ENCODE measurements at places on chromosomes 7 and 10.

GRCh38 chr10:25522294-25522693, 347.5 kb downstream of the GPR158 start:
- no peak for DNase-seq

GRCh38 chr7:34747867-34748727, 90.1 kb downstream of the NPSR1 start:
- DNase-seq, result no peak

DNA sequence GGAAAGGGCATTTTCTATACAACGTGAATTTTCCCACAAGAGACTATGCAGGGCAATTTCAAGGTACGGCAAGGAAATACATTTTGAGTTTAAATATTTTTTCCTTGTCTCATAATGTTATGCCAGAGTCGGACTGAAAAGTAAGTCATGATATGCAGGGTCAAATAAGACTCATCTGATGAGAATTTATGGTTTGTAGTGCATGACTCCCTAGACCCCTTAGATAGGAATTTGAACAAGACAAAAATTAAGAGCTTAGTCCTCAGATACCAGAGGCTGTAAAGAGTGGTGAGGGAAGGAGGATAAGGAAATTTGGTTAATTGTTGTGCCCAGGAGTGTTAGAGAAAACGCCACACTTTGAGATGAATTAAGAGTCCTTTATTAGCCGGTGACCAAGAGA, 616.6 kb downstream of the XPNPEP1 start:
- no peak for DNase-seq

DNA sequence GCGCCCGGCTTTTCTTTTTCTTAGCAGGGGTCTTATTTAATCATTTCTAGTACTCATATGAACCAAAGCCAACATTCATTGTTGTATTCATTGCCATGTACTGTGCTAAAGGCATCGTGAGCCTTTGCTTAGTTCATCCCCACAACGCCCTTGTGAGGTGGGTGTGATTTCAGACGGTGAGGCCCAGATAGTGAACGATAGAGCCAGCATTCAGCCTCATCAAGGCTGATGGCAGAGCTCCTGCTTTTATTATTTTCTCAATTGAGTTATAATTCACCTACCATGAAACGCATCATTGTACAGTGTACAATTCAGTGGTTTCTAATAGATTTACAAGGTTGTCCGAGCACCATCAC, 50.1 kb downstream of the HK1 start:
- DNase-seq, result no peak

DNA sequence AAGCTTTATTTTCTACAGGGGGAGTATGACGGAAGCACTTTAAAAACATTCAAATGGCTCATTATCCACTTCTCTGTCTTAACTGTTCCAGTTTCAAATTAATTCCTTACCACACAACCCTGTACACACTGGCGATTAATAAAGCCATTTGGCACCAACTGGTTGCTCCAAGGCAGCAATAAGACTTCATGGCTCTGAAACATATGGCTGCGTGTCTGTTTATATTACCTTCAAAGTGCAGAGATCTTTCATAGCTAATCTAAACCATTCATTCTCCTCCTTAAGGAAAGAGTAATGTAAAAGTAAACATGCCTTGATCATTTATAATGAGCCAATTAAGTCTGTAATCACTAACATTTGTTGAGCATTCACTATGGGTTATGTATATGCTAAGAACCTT, 325.7 kb downstream of the PARD3 start:
- no peak for DNase-seq

GRCh38 chr7:114718861-114719260, 203.0 kb upstream of the MDFIC start:
- no peak for DNase-seq

DNA sequence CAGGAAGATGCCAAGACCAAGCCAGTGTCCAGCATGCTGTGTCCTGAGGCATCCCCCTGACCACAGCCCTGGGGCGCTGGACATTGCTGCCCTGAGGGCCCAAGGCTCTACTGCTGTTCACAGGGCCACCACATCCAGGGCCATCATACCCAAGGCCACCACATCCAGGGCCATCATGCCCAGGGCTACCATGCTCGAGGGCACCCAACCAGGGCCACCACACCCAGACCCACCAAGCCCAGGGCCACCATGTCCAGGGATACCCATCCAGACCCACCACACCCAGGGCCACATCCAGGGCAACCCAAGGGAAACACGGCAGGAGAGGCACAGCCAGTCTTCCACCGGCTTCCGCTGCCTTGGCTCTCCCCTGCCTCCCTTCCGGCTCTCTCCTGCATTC, 17.1 kb downstream of the STK32C start:
- DNase-seq, result no peak

- DNase-seq, result no peak
Measured at GRCh38 chr7:33258491-33258951, 129.2 kb downstream of the BBS9 start.

DNA sequence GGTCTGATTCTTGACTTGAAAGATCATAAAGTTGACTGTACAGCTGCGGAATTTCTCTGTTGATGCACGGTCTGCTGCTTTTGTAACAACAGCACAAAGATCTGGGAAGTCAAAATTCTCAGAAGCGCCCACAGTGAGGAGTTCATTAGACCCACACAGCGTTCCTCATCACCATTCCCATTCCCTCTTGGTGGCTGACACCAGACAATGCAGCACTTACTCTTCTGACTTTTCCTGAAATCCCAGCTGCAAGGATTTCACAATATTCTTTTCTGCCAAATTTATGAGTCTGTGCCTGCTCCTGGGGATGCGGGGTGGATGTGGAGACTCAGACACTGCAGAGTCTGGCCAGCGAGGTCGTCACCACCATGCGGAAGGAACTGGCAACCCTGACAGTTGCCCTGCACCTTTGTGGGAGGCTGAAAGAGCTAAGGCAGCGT, 233.9 kb downstream of the FANK1 start:
- DNase-seq, result no peak

- no peak for DNase-seq
Measured at GRCh38 chr7:140080919-140081318, 18.2 kb upstream of the PARP12 start.

DNA sequence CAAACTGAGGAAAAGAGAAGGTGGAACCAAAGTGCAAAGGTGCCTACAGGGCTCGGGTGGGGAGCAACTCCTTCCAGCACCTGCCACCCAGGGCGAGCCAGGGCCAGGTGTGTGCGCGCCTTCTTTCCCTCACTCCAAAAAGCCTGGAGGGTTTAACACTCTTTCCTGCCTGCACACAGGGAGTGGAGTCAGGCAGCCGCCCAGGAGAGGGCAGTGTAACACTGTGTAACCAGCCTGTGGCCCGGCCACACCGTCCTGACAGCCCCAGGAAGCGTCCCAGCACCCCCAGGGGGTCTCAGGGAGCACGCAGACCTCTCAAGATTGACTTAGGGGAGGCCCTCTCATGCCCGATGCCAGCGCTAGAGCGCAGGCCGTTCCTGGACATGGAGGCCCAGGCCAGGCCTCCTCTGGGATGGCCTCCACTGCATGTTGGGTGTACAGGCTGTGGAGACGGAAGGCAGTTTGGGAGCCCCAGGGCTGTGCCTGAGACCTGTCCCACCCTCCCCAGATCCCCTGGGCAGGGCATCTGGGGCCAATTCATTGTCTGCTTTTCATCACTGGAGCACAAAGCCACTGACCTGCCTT, 13.4 kb downstream of the BRI3 start:
- DNase-seq, result no peak

GRCh38 chr10:6218692-6219493, 16.2 kb downstream of the PFKFB3 start:
- DNase-seq, result no peak

DNA sequence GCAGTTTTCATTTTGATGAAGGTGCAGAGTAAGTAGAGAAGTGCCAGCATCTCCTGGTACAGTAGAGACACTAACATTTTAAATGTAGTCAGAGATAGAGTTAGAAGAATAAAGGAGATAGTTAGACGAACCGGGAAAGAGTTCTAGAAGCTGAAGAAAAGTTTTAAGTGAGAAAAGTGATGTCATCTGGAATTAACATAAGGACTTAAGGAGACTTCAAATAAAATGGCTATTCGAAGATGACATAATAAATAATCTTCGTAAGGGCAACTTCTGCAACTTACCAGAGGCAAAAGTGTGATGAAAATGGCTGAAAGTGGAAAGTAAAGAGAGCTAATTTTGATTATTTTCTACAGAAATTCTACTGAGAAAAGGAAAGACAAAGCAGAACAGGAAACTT, 20.4 kb downstream of the GNAT3 start:
- no peak for DNase-seq

GRCh38 chr7:47458057-47458456, 123.9 kb downstream of the TNS3 start:
- DNase-seq, result no peak

DNA sequence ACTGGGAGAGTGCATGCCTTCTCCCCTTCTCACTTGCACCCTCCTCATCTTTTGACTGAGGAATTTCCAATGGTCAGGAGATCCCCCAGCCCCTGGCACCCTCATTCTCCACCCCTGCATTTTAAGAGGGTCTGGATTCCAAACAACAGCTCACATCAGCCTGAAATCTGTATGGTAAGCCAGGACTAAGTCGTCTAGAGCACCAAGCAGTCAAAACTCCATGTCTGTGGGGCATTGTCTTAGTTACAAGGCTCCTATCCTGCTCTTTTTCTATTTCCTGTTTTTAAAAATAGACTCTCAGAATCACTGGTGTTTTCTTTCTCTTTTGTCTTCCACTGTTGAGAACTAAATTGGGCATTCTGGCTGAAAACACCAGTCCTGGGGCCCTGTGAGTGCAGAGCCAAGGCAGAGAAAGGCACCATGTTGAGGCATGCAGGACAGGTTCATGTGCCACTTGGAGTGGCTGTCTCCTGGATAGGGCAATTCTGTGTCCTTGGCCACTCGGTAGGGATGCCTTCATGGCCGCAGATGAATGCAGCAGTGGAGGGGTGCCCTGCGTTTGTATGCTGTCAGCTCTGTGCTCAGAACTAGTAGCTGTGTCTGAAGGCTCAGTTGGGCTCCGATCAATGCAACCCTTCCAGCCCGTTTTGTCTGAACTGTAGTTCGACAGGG, 216.6 kb upstream of the YAE1 start:
- DNase-seq, result no peak

DNA sequence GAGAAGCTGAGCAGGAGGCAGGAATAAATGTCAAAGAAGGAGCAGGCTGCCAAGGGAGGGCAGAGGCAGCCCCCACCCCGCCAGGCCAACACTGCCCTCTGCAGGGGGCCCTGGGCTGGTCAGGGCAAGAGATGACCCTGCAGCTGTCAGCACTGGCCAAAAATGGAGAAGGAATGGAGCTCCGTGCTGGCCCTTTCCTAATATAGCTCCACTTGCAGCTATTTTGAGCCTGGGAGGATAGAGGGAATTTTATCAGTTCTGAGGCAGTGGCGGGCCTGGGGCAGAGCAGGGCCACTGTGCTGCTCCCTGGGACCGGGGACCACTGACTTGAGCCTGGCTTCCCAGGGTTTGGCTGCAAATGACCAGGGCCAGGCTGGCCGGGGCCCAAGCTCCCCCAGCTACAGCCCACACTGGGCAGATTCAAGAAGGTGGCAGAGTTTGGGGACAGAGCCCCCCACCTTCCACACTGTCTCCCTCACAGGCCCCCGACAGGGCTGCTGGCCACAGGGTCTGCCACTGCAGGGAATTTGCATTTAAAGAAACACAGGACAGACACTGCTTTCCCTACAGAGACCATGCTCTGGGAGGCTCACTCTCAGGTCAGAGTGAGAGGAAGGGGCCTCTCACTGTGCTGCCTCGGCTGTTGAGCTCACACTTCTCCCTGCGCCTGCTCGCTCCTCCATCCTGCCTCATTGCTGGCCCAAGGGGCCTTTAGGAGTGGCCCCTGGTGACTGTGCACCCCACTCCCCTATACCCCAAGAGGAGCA, 16.2 kb downstream of the LDB3 start:
- no peak for DNase-seq

- no peak for DNase-seq
Measured at GRCh38 chr7:28855538-28856217, 102.5 kb downstream of the TRIL start.

DNA sequence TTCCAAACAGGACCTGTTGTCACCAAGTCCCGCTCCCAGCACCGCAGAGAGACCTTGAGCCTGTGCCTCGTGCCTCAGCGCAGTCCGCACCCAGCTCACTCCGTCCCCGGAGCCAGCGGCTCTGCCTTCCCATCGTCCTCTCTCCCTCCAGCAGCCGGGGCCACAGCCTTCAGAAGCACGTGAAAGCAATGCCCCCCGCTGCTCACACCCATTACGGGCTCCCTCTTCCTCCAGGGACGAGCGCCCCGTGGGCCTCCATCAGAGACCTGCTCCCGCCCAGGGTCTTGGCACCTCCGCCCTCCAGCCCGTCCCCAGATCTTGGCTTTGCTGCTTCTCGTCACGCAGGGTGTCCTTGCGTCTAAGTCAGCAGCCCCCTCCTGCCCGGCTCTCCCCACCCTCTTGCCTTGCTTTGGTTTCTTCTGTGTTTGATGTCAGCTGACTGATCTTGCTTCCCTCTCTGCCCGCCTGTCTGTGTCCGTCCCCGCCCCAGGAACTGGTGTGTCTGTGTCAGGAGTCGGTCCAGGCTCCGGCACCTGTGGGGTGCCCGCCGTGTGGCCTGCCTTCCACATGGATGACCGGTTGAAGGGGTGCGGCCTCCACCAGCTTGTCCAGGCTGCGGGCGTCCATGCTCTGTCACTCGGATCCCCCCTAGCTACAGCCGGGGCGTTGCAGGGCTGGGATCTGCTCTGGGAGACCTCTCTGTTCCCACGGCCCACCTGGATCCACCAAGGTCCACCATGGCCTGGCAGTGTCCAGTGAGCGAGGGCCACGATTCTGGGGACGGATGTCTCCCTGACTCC, 61.9 kb downstream of the FOXL3 start:
- DNase-seq, result no peak

DNA sequence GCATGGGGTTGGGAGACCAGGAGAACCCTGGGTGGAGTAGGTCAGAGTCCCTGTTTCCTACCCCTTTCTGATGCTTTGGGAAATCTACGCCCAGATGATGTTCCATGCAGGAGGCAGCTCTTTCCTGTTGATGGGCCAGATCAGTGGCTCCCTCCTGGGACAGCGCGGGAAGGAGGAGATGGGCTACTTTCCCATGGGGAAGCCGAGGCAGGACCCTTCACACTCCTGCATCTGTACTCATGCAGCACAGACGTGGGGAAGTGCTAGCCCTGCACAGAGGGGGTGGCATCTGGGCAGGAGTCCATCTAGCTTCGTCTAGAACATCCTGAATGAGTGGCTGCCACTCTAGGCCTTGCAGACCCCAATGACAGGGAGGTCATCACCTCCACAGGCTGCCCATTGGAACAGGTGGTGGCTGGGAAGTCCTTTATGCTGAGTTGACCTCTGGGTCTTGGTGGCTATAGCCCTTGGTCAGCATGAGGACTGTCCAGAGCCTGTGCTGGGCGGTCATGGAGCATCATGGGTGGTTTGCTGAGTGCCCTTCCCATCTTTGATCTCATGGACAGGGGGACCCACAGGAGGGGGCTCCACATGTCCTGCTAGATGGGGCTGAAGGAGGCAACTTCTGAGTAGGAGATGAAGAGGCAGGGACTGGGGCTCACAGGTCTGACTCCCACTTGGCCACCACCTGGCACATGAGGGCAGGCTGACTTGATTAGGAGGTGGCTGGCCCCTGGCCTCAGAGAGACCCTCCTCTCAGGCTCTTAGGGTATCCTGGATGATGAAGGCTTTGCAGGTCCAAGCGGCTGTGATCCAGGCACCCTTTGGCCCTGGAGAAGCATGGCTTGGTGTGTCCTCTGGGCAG, 24.6 kb downstream of the RAMP3 start:
- DNase-seq, result no peak

GRCh38 chr10:73113551-73113950, 3.3 kb downstream of the NUDT13 start:
- DNase-seq, result no peak
